ENCODE measurements at places on chromosomes 7 and 10. TPM values are rescaled to one million over a fixed set of nuclear protein-coding genes. Genes with fewer than 3 reads are reported as not detected.

- H3K27me3 ChIP-seq, result no peaks in the 10 kb centered on the region
- H3K36me3 ChIP-seq, result no peaks in the 10 kb centered on the region
- no peaks in the 10 kb centered on the region for H3K4me1 ChIP-seq
- no peak overlapping the region for H3K27ac ChIP-seq
These were observed 165.0 kb downstream of the POU6F2 start for GRCh38 chr7:39142750-39143149.

GRCh38 chr10:42866115-42866995 is 83.8 kb downstream of the BMS1 start:
- no peak overlapping the region for H3K27ac ChIP-seq
- peaks cover 41% of the 10 kb centered on the region for H3K27me3 ChIP-seq
- no peaks in the 10 kb centered on the region for H3K36me3 ChIP-seq
- peak overlapping the region; percentile 25 for H3K4me3 ChIP-seq
- H3K4me1 ChIP-seq, result peaks cover 20% of the 10 kb centered on the region

DNA sequence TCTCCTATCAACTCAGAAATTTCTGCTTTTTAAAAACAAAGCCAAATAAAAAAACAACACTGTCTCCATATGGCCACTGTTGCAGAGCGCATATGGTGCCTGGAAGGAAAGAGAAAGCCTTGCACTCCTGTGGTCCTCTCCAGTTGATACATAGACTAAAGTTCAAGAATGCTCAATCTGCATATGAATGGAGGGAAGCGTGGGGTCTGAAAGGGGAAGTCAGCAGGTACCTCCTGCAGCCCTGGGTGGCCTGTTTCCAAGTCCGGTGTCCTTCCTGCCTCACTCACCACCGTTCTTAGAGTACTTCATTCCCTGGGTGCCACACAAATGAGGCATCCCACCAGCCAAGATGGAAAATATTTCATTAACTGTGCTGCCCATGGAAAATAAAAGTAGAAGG is 138.3 kb upstream of the PALS2 start:
- no peaks in the 10 kb centered on the region for H3K36me3 ChIP-seq
- no peaks in the 10 kb centered on the region for H3K4me1 ChIP-seq
- H3K4me3 ChIP-seq, result no peak overlapping the region
- no peak overlapping the region for H3K27ac ChIP-seq
- no peaks in the 10 kb centered on the region for H3K27me3 ChIP-seq

DNA sequence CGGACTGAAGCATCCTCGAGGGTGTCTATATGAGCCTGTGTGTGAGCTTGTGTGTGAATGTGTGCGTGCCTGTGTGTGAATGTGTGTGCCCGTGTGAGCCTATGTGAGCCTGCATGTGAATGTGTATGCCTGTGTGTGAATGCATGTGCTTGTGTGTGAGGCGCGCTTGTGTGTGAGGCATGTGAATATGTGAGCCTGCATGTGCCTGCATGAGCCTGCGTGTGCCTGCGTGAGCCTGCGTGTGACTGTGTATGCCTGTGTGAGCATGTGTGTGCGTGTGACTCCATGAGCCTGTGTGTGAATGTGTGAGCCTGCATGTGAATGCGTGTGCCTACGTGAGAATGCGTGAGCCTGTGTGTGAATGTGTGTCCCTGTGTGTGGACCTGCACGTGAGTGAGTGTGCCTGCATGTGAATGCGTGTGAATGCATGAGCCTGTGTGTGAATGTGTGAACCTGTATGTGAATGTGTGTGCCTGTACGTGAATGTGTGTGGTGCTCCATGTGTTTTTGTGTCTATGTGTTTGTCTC is 33.4 kb downstream of the PDGFA start:
- peaks cover 37% of the 10 kb centered on the region for H3K4me1 ChIP-seq
- H3K27ac ChIP-seq, result no peak overlapping the region
- H3K27me3 ChIP-seq, result peaks cover 14% of the 10 kb centered on the region
- no peak overlapping the region for H3K4me3 ChIP-seq
- no peaks in the 10 kb centered on the region for H3K36me3 ChIP-seq

GRCh38 chr7:73967832-73968290 is 60.1 kb upstream of the ELN start:
- H3K27me3 ChIP-seq, result peaks cover 3% of the 10 kb centered on the region
- no peak overlapping the region for H3K27ac ChIP-seq
- H3K4me3 ChIP-seq, result no peak overlapping the region
- H3K4me1 ChIP-seq, result peaks cover 12% of the 10 kb centered on the region
- no peak for DNase-seq

GRCh38 chr10:83459124-83459523 is 680.2 kb upstream of the GHITM start:
- no peaks in the 10 kb centered on the region for H3K36me3 ChIP-seq
- H3K4me3 ChIP-seq, result no peak overlapping the region
- H3K27ac ChIP-seq, result no peak overlapping the region
- no peaks in the 10 kb centered on the region for H3K27me3 ChIP-seq
- no peaks in the 10 kb centered on the region for H3K4me1 ChIP-seq

- H3K36me3 ChIP-seq, result no peaks in the 10 kb centered on the region
- peak; percentile 23 for DNase-seq
- no peak overlapping the region for H3K27ac ChIP-seq
- H3K4me1 ChIP-seq, result no peaks in the 10 kb centered on the region
- no peaks in the 10 kb centered on the region for H3K27me3 ChIP-seq
These were observed 1066.3 kb downstream of the CNTNAP2 start for GRCh38 chr7:147182874-147183273.

- no peaks in the 10 kb centered on the region for H3K27me3 ChIP-seq
- no peaks in the 10 kb centered on the region for H3K4me1 ChIP-seq
- peak overlapping the region; percentile 54 for H3K27ac ChIP-seq
- peak; percentile 85 for DNase-seq
- no peak overlapping the region for H3K4me3 ChIP-seq
These were observed 586.4 kb upstream of the SEMA3D start for GRCh38 chr7:85773116-85773728.

DNA sequence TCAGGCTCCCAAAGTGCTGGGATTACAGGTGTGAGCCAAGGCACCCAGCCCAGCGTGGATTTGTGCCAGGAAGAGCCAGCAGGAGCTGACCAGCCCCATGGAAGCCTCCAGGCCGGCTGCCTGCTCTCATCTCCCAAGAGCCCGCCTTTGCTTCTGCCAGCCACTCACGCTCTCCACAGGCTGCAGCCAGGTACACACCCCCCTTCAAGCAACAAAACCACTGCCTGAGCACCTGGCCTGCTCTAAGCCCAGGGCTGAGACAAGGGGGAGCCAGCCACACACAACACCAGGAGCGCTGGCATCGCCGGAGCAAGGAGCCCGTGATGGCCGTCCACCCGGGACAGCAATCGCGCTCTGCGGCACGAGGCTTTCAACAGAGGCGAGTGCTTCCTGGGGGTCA is 34.5 kb downstream of the MAD1L1 start:
- H3K36me3 ChIP-seq, result peaks cover 27% of the 10 kb centered on the region
- no peak overlapping the region for H3K27ac ChIP-seq
- peaks cover 68% of the 10 kb centered on the region for H3K4me1 ChIP-seq
- no peaks in the 10 kb centered on the region for H3K27me3 ChIP-seq
- H3K4me3 ChIP-seq, result no peak overlapping the region

DNA sequence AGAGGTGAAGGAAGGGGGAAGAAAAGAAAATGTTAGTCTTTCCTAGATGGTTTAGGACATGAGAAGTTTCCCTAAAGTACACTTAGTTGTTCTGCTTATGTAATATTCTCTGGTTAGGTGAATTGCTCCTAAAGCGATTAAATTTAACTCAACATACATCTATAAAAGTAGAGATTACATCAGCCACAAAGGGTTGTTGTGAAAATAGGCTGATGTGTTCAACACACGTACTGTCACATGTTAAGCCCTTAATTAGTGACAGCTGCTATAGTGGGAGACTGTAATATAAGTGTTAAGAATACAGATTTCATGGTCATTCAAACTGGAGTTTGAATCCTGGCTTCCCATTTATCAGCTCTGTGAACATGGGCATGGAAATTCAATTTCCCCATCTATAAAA is 12.8 kb downstream of the HECTD2 start:
- peak; percentile 25 for DNase-seq
- H3K27me3 ChIP-seq, result no peaks in the 10 kb centered on the region
- no peak overlapping the region for H3K4me3 ChIP-seq

DNA sequence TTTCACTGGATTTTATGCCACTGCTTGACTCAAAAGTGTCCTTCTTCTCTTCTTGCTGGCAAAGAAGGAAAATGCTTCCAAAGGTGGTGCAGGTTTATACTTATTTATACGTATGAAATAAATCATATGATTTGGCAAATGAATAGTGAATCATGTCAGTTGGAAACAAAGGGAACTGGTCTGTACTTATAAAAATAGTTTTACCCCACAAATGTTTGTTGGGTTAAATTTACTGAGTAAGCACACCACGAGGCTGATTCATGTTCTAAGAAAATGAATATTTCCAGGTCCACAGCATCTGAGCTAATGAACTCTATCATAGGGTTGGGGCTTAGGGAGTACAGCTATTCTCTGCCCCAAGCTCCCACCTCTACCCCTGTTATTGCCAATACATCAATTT is 232.2 kb downstream of the TRIL start:
- H3K36me3 ChIP-seq, result peaks cover 22% of the 10 kb centered on the region
- no peak overlapping the region for H3K27ac ChIP-seq
- H3K27me3 ChIP-seq, result no peaks in the 10 kb centered on the region
- H3K4me1 ChIP-seq, result peaks cover 2% of the 10 kb centered on the region

- no peaks in the 10 kb centered on the region for H3K27me3 ChIP-seq
- peak overlapping the region; percentile 65 for H3K4me3 ChIP-seq
- H3K4me1 ChIP-seq, result peaks cover 6% of the 10 kb centered on the region
- peak; percentile 82 for DNase-seq
These were observed 817 bp downstream of the MLLT10 start for GRCh38 chr10:21534604-21535493.

GRCh38 chr7:19747740-19748339 is 25.6 kb downstream of the TMEM196 start:
- H3K4me1 ChIP-seq, result no peaks in the 10 kb centered on the region
- no peak overlapping the region for H3K4me3 ChIP-seq
- H3K36me3 ChIP-seq, result no peaks in the 10 kb centered on the region
- H3K27me3 ChIP-seq, result no peaks in the 10 kb centered on the region
- DNase-seq, result peak; percentile 53

DNA sequence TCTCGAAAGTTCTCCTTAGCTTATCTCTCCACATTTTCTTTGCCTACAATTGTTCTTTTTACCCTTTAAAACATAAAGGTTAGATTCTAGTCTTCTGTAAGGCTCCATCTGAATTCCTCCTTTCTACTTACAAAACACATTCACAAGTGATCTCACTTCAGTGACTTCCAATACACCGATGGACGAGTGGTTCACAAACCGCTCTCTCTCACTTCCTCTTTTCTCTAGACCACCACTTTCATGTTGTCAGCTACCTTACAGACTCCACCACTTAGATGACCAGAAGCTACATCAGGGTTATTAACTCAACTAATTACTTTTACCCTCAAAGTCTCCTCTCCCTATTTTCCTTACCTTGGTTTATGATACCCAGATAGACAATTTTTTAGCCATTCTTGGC is 11.8 kb downstream of the MET start:
- DNase-seq, result no peak
- no peaks in the 10 kb centered on the region for H3K36me3 ChIP-seq
- H3K4me1 ChIP-seq, result no peaks in the 10 kb centered on the region
- no peak overlapping the region for H3K27ac ChIP-seq

DNA sequence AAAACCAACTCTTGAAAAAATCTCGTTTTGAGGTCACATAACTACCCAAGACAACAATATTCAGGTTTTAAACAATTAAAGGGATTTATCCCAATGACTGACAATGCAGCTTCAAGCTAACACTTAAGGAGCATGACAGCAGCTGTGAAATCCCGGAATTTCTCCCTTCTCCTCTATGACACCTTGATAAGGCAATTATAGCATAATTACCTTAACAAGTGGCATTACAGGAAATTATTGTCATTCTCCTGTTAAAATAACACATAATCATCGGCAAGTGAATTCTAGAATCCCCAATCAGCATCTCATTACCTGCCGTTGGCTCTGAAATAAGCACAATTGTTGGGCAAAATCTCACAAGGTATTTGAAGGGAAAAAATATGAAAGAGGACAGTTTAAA is 417.0 kb upstream of the PFKP start:
- H3K4me3 ChIP-seq, result no peak overlapping the region
- H3K27me3 ChIP-seq, result no peaks in the 10 kb centered on the region
- no peak for DNase-seq
- H3K4me1 ChIP-seq, result no peaks in the 10 kb centered on the region

GRCh38 chr7:30549931-30550493 is 44.7 kb upstream of the GARS1 start:
- peaks cover 11% of the 10 kb centered on the region for H3K4me1 ChIP-seq
- DNase-seq, result no peak
- H3K27me3 ChIP-seq, result no peaks in the 10 kb centered on the region
- H3K36me3 ChIP-seq, result no peaks in the 10 kb centered on the region
- H3K27ac ChIP-seq, result no peak overlapping the region
- H3K4me3 ChIP-seq, result no peak overlapping the region

DNA sequence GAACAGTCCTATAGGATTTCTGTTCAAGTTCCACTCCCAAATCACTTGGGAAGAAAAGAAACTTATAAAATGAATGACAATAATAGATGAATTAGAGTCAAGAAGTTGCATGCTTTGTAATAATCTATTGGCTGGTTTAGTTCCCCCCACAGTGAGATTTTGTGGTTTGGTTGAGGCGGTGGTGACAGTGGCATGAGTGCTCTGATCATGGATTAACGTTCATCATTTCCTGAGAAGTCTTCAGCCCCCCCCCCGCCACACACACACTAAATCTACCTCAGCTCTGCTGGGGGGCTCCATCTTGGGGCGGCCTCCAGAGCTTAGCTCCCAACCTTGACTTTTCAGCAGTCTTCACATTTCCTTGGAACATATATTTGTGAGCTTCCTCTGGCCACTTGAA is 121.7 kb downstream of the ABCA13 start:
- no peak overlapping the region for H3K27ac ChIP-seq
- H3K36me3 ChIP-seq, result no peaks in the 10 kb centered on the region
- no peak for DNase-seq
- H3K4me3 ChIP-seq, result no peak overlapping the region

- H3K4me1 ChIP-seq, result peaks cover 16% of the 10 kb centered on the region
- peaks cover 46% of the 10 kb centered on the region for H3K36me3 ChIP-seq
- H3K27ac ChIP-seq, result no peak overlapping the region
- H3K27me3 ChIP-seq, result no peaks in the 10 kb centered on the region
- DNase-seq, result peak; percentile 48
- no peak overlapping the region for H3K4me3 ChIP-seq
These were observed 57.3 kb upstream of the CAMK2B start for GRCh38 chr7:44382459-44383265.

DNA sequence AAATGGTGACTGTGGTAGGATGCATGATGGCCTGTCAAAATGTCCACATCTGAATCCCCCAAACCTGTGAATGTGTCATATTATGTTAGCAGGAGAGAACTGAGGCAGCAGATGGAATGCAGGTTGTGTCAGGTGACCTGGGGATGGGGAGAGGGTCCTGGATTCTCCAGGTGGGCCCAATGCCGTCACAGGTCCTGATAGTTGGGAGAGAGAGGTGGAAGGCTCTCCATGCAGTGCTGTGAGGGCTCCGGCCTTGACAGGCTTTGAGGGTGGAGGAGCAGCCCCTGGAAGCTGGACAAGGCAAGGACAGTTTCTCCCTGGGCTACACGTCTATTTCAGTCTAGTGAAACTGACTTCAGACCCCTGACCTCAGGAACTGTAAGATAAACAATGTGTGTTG is 330.9 kb upstream of the ZNF32 start:
- no peak overlapping the region for H3K4me3 ChIP-seq
- DNase-seq, result no peak
- no peaks in the 10 kb centered on the region for H3K36me3 ChIP-seq
- no peaks in the 10 kb centered on the region for H3K4me1 ChIP-seq
- H3K27ac ChIP-seq, result no peak overlapping the region

GRCh38 chr7:93161181-93161762 is 13.1 kb upstream of the SAMD9L start:
- DNase-seq, result no peak
- H3K4me3 ChIP-seq, result no peak overlapping the region
- H3K27ac ChIP-seq, result no peak overlapping the region
- no peaks in the 10 kb centered on the region for H3K36me3 ChIP-seq
- H3K4me1 ChIP-seq, result no peaks in the 10 kb centered on the region

The ELAPOR2 gene
- 7.1 TPM for total RNA-seq

The NRG3 gene
- 0.04 TPM for total RNA-seq

The RNF148 gene
- total RNA-seq, result 0.44 TPM

The RPP38 gene
- 6.5 TPM for total RNA-seq

The SLC18A3 gene
- total RNA-seq, result not detected

The GHRHR gene
- 1.3 TPM for total RNA-seq

The MYO3A gene
- total RNA-seq, result 0.84 TPM
